ENCODE measurements at places on chromosomes 5 and 9.

GRCh38 chr5:75653521-75653920 lies 42.3 kb downstream of the ANKDD1B start:
- no peak for DNase-seq

GRCh38 chr9:134656334-134657006 lies 14.9 kb downstream of the COL5A1 start:
- no peak for DNase-seq

- no peak for DNase-seq
These were observed 66.3 kb upstream of the CER1 start for GRCh38 chr9:14788846-14789245.

DNA sequence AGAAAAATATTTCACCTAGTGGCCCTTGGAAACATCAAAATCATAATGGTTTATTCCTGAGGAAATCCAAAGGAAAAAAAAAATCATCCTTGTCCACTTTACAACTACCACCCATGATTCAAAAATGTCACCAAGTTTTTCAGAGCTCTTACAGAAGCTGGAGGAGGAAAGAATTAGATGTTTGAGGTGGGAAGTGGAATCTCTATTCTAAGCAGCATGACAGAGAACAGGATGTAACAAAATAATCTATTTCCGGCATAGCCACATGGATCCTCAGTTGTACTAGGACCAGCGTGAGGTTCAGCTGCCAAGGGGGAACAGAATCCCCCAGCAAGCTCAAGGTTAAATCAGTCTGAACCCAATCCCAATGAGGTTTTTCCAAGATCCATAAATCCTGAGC lies 40.2 kb downstream of the FBXW11 start:
- DNase-seq: no peak

DNA sequence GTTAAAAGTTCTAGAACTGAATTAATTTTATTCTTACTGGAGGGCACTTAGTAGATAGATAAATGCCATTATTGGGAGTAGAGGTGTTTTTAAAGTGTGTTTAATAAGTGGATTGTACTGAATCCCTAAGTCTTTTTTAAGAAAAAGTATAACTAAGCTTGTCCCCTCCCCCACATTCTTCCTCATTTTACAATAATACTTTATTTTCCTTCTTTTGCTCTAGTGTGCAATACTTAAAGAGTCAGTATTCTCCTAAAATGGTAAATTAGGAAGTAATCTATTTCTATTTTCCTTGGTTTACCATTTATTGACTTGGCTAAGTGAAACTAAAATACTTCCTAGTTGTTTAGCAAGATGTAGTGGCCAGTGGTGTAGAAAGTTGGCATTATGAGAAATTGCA lies 11.6 kb downstream of the UBLCP1 start:
- DNase-seq: no peak

All from amniotic stem cell (primary cell).